Activated CD4-positive, alpha-beta T cell treated with anti-CD3 and anti-CD28 coated beads, Interleukin-2, amount 50 U/mL, for 16 hours (primary cell): ENCODE measurements at places on chromosomes 3 and 15.
A peak's percentile ranks its signal among the peaks of the same experiment; 100 is the strongest.

DNA sequence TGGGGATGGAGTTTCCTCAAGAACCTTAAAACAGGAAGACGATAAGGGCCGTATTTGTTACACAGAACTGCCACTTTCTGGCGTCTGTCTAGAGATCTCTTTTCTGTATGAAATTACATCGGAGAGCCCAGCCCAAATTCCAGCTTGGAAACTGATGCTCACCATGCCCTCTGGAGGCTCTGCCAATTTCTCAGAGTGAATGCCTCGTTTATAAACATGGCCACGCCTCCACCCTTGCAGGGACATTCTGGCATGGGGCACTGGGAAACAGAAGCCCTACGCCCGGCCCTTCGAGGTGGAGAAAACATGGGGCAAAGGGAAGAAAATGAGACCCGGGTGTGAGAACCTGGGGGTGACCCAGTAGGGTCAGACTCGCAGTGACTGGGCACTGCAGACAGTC, 53.4 kb upstream of the SEC13 start:
- no peak for DNase-seq

GRCh38 chr3:195268576-195269309, 2.2 kb downstream of the XXYLT1 start:
- no peak for DNase-seq

DNA sequence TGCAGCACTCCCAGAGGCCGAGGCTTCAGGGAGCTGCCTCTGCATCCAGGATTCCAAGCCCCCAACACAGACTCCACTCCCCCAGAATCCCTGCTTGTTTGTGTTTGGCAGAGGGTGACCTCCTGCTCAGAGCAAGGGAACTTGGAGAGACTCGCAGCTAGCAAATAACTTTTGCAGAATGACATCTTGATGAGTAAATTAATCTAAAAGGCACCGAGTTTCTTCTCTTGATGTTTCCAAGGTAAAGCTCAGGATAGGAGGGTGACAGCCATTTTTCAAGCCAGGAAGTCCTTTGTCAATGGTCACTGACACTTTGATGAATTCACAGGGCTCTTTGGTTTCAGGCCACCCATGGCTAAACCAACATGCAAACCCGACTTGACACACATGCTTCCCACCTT, 523.0 kb downstream of the NTRK3 start:
- no peak for DNase-seq

GRCh38 chr15:88011533-88011932, 245.0 kb downstream of the NTRK3 start:
- DNase-seq, result no peak

GRCh38 chr15:60004846-60005351, 788 bp downstream of the FOXB1 start:
- DNase-seq, result no peak

- DNase-seq, result no peak
Measured at GRCh38 chr3:18114894-18115293, 310.2 kb downstream of the SATB1 start.

- DNase-seq, result no peak
Measured at GRCh38 chr15:43920254-43920600, 93.4 kb downstream of the WDR76 start.

DNA sequence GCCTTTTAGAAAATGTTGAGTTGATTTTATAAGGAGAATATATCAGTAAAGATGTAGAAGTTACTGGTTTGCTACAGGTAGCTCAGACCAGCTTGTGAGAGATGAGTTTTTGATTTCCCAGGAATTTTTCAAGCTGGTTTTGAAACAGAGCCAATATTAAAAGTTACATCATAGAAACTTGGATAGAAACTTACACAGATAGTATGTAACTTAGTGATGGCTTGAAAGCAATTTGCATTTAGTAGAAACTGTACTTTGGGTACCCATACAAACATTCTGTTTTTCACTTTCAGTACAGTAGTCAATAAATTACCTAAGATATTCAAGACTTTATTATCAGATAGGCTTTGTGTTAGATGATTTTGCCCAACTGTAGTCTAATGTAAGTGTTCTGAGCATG, 93.4 kb downstream of the RBMS3 start:
- no peak for DNase-seq

DNA sequence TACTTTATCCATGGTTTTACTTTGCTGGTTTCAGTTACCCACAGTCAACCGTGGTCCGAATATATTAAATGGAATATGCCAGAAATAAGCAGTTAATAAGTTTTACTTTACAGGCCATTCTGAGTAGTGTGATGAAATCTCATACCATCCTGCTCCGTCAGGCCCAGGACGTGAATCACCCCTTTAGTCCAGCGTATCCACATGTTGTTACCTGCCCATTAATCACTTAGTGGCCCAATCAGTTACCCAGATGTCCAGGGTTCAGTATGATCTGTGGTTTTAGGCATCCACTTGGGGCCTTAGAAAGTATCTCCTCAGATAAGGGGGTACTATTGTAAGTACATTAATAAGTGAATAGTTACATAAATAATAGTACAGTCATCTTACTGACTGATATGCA, 88.0 kb downstream of the TTBK2 start:
- no peak for DNase-seq

DNA sequence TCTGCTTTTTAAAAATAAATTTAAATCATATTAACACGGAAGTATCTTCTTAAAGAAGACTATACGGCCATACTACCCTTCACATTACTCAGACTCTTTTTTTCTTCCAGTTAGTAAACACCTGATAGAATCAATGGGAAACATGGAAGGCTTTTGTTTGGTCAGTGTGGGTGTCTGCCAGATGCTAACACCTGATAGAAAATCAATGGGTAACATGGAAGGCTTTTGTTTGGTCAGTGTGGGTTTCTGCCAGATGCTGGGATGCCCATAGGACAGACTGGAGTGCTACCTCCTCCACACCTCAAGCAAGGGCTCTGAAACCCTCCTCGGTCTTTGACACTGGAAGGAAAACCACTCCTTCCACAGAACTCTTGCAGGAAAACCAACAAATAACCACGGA, 29.2 kb downstream of the HACL1 start:
- no peak for DNase-seq

DNA sequence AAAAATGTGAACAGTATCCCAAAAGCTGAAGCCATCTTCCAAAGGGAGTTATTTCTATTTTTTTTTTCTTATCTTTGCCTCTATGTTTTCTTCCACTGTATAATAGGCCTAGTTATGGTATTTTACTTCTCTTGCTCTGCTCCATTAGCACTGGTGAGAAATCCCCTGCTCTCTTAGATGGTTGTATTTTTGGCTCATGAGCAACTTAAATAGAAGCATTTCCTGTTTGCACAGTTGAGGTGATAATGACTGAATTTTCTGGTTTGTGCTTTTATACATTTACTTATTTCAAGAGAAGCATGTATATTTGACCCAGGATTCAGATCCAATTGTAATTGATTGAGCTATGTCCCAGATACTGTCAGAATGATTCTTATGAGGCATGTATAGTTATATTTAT, 61.6 kb upstream of the CD200R1L start:
- no peak for DNase-seq

DNA sequence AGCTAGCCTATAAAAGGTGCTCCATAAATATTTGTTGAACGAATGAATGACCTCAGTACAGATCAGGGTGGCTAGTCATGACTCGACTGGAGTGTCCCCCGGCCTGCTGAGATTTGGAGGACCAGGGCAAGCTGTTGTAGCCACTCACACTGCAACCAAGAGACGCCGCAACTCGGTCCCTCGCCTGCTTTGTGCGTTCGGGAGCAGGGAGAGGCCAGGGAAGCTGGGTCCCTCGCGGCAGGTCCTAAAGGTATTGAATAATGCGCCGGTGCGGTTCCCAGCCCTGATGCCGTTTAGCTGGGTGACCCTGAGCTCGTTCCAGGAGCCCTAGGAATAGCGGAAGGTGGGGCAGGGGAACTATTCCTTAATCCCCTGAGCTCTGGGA, 1.8 kb downstream of the IGDCC4 start:
- DNase-seq, result no peak

- DNase-seq, result no peak
Measured at GRCh38 chr3:127035677-127036076, 52.8 kb downstream of the PLXNA1 start.

- peak; percentile 80 for DNase-seq
Measured at GRCh38 chr15:52464478-52464877, 64.2 kb downstream of the MYO5A start.

GRCh38 chr3:468172-468571, 271.6 kb downstream of the CHL1 start:
- DNase-seq, result no peak

GRCh38 chr3:21781355-21781754, 30.3 kb upstream of the ZNF385D start:
- no peak for DNase-seq

GRCh38 chr15:62933386-62933785, 109.2 kb upstream of the TPM1 start:
- no peak for DNase-seq

DNA sequence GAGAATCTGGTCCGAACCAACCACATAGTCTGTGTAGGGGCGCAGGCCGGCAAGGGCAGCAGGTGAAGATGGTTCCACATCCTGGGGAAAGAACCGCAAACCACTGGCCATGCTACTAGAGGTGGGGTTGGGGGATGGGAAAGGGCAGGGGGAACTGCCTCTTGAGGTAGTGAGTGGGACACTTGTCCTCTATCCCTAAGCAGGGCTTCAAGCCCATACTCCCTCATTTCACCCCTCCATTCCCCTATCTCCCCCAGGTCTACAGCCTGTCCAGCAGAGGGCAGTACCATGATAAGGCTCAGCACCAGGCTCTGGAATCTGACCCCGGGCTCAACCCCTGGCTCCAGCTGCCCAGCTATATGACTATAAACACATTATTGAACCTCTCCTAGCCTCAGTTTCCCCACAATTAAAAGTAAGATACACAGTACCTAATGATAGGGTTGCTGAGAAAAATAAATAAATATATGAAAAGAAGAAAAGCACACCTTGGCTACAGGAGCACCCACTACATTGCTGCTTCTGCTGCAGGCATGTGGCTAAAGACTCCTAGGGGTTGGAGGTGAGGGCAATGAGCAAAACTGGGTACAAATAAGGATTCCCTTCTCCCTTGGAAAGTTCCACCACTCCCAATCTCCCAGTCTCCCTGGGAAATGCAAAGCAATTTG, 6.3 kb downstream of the GORASP1 start:
- peak; percentile 61 for DNase-seq

DNA sequence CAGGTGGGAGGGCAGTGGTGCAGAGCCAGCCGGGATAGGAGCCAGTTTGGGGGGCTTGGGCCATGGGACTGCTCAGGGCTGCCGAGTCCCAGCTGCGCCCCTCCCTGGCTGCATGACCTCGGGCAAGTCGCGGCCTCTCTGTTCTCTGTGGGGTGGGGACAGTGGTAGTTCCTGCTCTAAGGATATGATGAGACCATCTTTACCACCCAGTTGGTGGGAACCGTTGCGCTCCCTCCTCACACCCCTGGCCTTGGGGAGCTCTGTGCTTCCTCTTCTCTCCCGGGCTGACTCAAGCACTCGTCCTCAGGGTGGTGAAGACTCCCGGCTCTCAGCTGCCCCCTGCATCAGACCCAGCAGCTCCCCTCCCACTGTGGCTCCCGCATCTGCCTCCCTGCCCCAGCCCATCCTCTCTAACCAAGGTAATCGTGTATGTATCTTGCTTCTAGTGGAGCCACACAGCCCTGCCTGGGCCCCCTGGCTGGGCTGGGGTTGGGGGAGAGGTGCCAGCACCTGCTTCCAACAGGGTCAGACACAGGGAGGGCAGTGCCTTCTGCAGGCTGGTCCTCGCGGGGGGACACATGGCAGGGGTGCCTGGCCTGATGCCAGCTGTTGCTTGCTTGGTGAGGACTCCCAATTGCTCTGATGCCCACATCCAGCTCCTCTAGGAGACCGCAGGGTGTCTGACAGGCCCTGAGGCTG, 15.1 kb upstream of the STAB1 start:
- no peak for DNase-seq

DNA sequence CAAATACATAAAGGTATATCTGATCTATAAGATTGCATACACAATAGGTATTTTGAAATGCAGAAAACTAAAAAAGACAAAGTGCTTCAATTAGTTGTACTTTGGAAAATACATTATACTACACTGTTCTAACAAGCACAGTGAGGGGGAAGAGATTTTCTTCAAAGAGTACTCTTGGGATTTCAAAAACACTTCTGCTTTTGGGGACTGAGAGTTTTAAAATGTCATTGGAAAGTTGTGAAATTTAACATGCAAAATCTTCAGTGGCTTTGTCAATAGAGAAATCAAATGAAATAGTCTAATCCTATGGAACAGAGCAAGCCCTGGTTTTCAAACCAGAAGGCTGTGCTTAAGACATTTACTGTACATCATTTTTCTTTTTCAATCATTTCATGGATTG, 322.2 kb upstream of the SEMA6D start:
- DNase-seq, result no peak

DNA sequence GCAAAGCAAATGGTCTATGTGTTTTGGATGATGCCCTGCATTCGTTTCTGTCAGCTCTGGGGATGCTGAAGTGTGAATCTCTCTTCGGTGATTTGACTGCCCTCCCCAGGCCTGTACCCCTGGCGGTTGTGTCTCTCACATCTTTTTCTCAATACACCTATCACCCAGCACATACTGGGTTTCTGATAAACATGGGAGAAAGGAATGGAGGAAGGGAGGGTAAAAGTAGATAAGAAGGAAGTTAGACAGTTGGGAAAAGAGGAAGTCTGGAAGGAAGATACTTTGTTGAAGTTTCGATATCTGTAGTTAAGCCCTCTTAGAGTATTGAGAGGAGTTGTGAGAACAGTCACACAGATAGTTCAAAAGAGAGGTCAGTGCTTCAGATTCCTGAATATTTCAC, 35.8 kb upstream of the LRTM1 start:
- DNase-seq, result no peak
